Fibroblast of skin of scalp (primary cell): ENCODE measurements at places on chromosomes 11 and 22.

GRCh38 chr11:125091877-125092664, 19.4 kb downstream of the TMEM218 start:
- DNase-seq: no peak

DNA sequence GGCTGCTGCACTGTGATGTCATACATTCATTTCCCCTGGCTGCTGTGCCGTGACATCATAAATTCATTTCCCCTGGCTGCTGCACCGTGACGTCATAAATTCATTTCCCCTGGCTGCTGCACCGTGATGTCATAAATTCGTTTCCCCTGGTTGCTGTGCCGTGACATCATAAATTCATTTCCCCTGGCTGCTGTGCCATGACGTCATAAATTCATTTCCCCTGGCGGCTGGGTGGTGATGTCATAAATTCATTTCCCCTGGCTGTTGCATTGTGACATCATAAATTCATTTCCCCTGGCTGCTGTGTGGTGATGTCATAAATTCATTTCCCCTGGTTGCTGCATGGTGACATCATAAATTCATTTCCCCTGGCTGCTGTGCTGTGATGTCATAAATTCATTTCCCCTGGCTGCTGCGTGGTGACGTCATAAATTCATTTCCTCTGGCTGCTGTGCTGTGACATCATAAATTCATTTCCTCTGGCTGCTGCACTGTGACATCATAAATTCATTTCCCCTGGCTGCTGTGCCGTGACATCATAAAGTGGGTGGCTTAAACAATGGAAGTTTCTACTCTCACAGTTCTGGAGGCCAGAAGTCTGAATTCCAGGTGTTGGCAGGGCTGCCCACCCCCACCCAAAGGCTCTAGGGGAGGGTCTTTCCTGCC, 301.1 kb downstream of the SHANK2 start:
- DNase-seq: no peak

GRCh38 chr22:35522225-35523149, 18.1 kb upstream of the RASD2 start:
- DNase-seq: no peak

GRCh38 chr22:20186183-20186870, 35.5 kb upstream of the CCDC188 start:
- no peak for DNase-seq

DNA sequence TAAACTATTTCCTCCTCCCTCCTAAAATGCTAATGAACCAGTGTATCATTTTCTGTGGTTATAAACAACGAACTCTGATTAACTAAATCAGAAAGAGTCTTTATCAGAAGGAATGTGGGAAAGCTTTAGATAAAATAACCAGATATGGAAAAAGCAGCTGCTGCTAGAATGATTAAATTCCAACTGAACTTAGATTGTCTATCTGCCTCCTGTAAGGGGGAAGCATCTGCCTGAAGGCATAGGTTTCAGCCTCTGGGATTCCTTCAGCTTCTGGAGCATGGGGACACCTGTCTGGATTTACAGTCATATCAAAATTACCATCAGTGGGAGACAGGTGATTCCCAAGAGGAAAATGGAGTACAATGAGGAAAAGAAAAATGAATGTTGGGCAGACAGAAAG, 1095.5 kb upstream of the CCDC90B start:
- no peak for DNase-seq

- no peak for DNase-seq
Observed at GRCh38 chr11:119784421-119784820, 55.4 kb upstream of the NECTIN1 start.

- DNase-seq: peak; percentile 70
Observed at GRCh38 chr11:96012086-96012824, 88.3 kb upstream of the MTMR2 start.

DNA sequence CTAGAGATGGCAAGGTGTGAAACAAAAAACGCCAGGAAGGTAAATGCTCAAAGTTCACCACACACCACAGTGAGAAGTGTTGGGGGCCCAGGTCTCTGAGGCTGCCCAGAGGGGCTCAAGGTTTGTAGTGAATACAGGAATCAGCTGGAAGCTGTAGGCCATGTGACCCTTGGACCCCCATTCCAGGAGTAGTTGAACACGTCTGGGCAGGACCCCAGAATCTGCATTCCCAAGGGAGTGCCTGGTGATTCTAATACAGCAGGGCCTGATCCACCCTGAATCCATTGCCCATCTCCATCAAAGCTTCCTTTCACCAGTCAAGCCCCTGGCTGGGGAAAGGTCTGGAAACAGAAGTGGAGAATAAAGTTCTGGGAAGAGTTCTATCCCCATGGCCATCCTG, 70.8 kb upstream of the B3GAT1 start:
- DNase-seq: no peak

- no peak for DNase-seq
Observed at GRCh38 chr11:62069374-62069773, 54.4 kb upstream of the INCENP start.

DNA sequence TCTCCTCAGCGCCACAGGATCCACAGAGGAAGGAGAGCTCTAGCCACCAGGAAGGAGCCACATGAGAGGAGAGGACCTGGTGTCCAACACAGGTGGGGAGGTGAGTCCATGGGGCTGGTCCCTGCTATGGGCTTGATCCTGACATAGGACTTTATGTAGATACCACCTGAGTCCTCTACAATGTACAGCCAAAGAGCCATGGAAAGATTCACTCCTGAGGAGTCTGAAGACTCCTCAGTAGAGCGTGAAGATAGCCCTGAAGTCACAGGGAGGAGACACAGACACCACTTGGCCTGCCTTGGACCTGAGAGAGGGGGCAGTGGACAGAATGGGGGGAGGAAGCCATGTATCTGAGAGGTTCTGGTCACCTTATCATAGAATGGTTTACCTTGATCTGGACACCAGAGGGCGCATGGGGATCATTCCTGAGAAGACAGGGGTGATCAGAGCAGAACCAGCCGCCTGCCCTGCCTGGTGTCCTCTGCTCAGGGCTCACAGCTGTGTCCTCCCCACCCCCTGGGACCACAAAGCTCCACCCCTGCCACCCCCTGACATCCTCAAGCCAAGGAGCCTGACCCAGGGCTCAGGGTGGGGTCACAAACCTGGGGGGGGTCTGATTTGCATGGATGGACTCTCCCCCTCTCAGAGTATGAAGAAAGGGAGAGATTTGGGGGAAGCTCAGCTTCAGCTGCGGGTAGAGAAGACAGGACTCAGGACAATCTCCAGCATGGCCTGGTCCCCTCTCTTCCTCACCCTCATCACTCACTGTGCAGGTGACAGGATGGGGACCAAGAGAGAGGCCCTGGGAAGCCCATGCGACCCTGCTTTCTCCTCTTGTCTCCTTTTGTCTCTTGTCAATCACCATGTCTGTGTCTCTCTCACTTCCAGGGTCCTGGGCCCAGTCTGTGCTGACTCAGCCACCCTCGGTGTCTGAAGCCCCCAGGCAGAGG, 77.0 kb downstream of the ZNF280B start:
- peak; percentile 47 for DNase-seq

- DNase-seq: no peak
Observed at GRCh38 chr11:849104-849824, 6.6 kb downstream of the TSPAN4 start.

DNA sequence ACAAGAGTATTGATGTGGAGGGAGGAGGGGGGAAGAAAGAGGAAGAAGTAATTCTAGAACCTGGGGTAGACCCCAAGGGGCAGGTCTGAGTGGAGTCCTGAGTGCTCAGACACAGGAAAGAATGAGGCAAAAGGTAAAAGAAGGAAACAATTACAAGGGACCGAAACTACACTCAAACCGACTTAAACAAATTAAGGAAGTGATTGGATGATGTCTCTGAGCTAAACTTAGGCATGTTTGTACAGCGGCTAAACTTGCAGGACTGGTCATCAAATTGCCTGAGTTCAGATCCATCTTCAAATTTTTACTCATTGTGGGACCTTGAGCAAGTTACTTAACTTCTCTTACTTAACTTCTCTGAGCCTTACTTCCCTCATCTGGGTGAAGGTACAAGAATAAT, 86.3 kb upstream of the LRRC55 start:
- no peak for DNase-seq

GRCh38 chr22:43000441-43001175, 14.3 kb downstream of the PACSIN2 start:
- DNase-seq: peak; percentile 52

- no peak for DNase-seq
Observed at GRCh38 chr22:50309601-50309991, 2.1 kb upstream of the PLXNB2 start.

DNA sequence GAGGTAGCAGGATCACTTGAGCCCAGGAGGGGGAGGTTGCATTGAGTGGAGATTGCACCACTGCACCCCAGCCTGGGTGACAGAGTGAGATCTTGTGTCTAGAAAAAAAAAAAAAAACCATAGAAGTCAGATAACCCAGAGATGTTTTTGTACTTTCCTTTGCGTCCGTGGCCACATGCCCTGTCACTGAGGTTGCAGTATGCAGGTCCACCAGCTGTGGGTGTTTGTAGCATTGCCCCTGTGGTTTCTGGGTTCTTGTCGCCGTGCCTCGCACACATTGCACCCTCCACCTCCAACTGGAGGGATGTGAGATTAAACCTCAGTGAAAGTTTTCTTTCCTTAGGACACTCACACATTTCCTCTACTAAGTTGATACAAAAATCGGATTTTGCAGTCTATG, 70.3 kb downstream of the TNRC6B start:
- no peak for DNase-seq

DNA sequence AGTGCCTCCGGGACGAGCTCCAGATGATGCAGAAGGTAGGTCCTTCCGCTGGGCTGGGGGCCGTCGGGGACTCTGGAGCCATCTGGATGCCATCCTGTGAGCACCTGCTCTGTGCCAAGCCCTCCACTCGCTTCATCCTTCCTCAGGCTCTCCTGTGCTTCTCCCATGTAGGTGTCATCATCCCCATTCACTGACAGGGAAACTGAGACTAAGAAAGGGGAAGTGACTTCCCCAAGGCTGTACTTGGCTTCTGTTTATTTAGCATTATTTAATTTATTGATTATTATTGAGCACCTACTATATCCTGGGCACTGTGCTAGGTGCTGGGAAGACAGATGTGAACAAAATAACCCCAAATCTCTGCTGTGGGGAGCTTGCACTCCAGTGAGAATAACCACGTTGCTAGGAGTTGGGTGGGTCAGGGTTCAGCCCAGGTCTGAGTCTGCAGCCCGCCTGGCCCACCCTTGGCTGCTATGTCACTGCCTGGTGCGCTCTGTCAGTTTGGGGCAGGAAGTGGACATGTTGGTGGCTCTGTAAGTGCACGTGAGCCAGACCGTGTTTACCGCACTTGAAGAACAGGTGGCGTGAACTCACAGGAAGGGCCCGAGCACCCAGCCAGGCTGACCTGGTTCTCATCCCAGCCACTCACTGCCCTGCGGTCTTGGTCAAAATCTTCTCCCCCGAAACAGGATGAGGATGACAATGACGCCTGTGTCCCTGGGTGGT, 35.9 kb upstream of the GCAT start:
- no peak for DNase-seq

- DNase-seq: no peak
Observed at GRCh38 chr22:44245867-44246266, 65.1 kb downstream of the PARVG start.

DNA sequence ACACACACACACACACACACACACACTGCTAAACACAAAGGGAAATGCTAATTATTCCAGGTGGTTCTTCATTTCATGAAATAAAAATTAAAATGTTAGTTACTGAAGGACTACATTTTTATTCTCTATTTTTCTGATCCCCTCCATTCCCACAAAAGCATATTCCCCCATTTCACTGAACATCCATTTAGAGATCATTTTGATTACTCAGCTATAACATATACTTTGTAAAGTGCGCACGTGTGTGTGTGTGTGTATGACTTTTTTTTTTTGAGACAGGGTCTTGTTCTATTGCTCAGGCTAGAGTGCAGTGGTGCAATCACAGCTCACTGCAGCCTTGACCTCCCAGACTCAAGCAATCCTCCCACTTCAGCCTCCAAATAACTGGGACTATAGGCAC, 42.6 kb downstream of the SLC35F2 start:
- no peak for DNase-seq

- no peak for DNase-seq
Observed at GRCh38 chr11:20161230-20161918, 1.1 kb upstream of the DBX1 start.

GRCh38 chr11:72235351-72236057, 8.5 kb downstream of the PHOX2A start:
- no peak for DNase-seq

GRCh38 chr11:117197516-117198456, 1.4 kb upstream of the TAGLN start:
- DNase-seq: peak; percentile 87

DNA sequence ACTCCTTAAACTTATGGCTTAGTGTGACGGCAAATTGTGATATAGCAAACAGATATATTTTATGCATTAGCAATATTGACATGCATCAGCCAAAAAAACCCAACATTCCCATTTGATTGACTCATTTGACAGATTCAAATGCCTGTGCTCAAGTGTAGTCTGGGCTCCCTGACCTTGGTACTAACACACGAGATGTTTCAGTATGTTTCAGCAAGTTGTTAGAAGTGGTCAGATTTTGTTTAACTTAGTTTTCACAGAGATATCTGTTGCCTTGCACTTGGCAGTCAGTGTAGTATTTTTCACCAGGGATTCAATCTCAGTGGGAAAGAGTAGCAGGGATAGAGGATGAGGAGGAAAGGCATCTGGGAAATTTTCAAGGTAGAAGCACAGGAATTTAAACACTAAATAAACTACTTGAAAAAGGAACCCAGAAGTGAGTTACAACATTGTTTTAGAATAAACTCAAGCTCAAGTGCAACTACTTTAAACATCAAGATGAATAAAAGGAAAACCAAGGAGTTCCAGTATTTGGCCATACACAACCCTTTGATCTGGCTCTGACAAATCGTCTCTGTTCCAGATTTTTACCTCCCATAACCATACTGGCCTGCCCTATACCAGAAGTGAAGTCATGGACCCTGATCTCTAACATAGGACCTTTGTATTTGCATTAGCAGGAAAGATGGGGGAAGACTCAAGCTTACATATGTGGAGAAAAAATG, 56.5 kb upstream of the BLID start:
- DNase-seq: peak; percentile 64
